ENCODE measurements at places on chromosomes 2 and 18. TPM values are rescaled to one million over a fixed set of nuclear protein-coding genes. Genes with fewer than 3 reads are reported as not detected.
A peak's percentile ranks its signal among the peaks of the same experiment; 100 is the strongest.

The WIPF1 gene
- 33.6 TPM for total RNA-seq

DNA sequence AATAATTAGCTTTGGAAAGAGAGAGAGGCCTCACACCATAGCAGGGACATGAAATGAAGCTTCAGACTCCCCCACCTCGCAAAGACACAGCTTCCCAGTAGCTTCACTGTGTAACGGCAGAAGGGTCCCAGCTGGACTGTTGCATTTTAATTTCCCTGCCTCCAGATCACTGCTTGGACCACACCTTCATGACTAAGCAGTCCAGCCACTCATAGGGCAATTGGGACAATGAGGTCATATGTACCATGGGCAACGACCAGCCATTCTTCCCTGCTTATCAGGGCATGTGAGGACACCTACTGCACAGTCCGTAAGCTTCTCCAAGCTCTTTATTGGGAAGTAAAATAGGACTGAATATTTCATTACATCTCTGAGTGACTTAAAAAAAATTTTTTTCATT lies 183.0 kb downstream of the MREG start:
- no peaks in the 10 kb centered on the region for H3K27me3 ChIP-seq
- H3K4me3 ChIP-seq = no peak overlapping the region
- no peak overlapping the region for H3K27ac ChIP-seq
- peaks cover 15% of the 10 kb centered on the region for H3K4me1 ChIP-seq

GRCh38 chr2:65630643-65631042 lies 198.2 kb upstream of the SPRED2 start:
- no peaks in the 10 kb centered on the region for H3K36me3 ChIP-seq
- no peak overlapping the region for H3K27ac ChIP-seq
- no peaks in the 10 kb centered on the region for H3K27me3 ChIP-seq
- no peak overlapping the region for H3K4me3 ChIP-seq
- DNase-seq = no peak
- no peaks in the 10 kb centered on the region for H3K4me1 ChIP-seq

GRCh38 chr2:221590861-221591365 lies 18.8 kb upstream of the EPHA4 start:
- no peak for DNase-seq
- H3K36me3 ChIP-seq = no peaks in the 10 kb centered on the region
- H3K4me3 ChIP-seq = no peak overlapping the region

The SLC38A11 gene
- 0.83 TPM for total RNA-seq

The MGAT4A gene
- total RNA-seq = 18.7 TPM

The IL1F10 gene
- total RNA-seq = not detected

GRCh38 chr18:34990597-34990996 lies 50.6 kb upstream of the MAPRE2 start:
- H3K27ac ChIP-seq = peak overlapping the region; percentile 24
- H3K4me1 ChIP-seq = peaks cover 9% of the 10 kb centered on the region
- DNase-seq = peak; percentile 66
- no peaks in the 10 kb centered on the region for H3K36me3 ChIP-seq

The PROC gene
- not detected for total RNA-seq

The ANKAR gene
- total RNA-seq = 6.1 TPM

- H3K27me3 ChIP-seq = no peaks in the 10 kb centered on the region
- no peaks in the 10 kb centered on the region for H3K4me1 ChIP-seq
- H3K36me3 ChIP-seq = no peaks in the 10 kb centered on the region
These were observed 183.2 kb upstream of the KYNU start for GRCh38 chr2:142694282-142694681.

The TCF4 gene
- 145 TPM for total RNA-seq

GRCh38 chr18:63040788-63041410 lies 278.7 kb downstream of the BCL2 start:
- H3K36me3 ChIP-seq = no peaks in the 10 kb centered on the region
- H3K4me3 ChIP-seq = no peak overlapping the region
- peaks cover 5% of the 10 kb centered on the region for H3K27me3 ChIP-seq
- DNase-seq = no peak

GRCh38 chr2:208172125-208172524 lies 8.7 kb upstream of the CRYGA start:
- H3K27ac ChIP-seq = no peak overlapping the region
- no peaks in the 10 kb centered on the region for H3K36me3 ChIP-seq
- H3K4me1 ChIP-seq = no peaks in the 10 kb centered on the region
- no peak overlapping the region for H3K4me3 ChIP-seq
- no peak for DNase-seq

DNA sequence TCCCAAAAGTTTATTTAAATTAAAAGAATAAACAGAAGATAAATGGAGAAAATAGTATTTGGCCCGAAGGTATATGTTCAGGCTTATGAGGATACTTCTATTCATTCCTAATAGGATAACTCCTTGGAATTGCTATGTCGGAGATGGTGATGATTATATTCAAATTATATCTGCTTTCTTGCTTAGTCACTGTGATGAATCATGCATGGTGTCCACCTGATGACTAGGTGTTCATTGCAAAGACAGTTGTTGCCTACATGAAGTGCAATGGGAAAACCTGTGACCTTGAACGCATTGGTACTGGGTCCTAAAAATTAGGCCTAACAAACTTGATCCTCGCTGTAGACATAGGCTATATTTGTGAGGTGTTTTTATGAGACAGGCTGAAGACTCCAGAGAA lies 617.3 kb upstream of the ZEB2 start:
- no peak for DNase-seq
- H3K4me3 ChIP-seq = no peak overlapping the region
- no peaks in the 10 kb centered on the region for H3K36me3 ChIP-seq
- H3K27me3 ChIP-seq = no peaks in the 10 kb centered on the region
- no peak overlapping the region for H3K27ac ChIP-seq

GRCh38 chr2:175195012-175195411 lies 13.5 kb upstream of the ATP5MC3 start:
- no peak for DNase-seq
- H3K27me3 ChIP-seq = peaks cover 4% of the 10 kb centered on the region
- H3K4me3 ChIP-seq = no peak overlapping the region
- H3K36me3 ChIP-seq = no peaks in the 10 kb centered on the region

GRCh38 chr18:7559709-7560319 lies 7.3 kb upstream of the PTPRM start:
- no peak overlapping the region for H3K4me3 ChIP-seq
- H3K27ac ChIP-seq = no peak overlapping the region

DNA sequence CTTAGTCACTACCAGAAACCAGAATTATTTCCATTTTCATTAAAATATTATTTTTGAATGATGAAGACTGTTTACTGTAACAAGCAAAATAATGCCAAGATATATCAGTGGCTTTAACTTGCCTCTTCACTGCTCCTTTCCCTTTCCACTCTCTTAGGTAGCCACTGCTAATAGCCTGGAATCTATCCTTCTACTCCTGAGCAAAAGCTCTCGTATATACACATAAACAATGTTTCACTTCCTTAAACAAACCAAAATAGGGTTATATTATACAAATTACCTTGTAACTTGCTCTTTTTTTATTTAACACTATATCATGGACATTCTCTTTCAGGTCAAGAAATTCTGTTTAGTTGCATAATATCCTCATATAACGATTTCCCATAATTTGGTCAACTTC lies 20.8 kb downstream of the IMMT start:
- H3K27me3 ChIP-seq = no peaks in the 10 kb centered on the region
- H3K4me1 ChIP-seq = peaks cover 12% of the 10 kb centered on the region
- no peak overlapping the region for H3K27ac ChIP-seq
- no peak for DNase-seq

The NEU2 gene
- total RNA-seq = not detected

DNA sequence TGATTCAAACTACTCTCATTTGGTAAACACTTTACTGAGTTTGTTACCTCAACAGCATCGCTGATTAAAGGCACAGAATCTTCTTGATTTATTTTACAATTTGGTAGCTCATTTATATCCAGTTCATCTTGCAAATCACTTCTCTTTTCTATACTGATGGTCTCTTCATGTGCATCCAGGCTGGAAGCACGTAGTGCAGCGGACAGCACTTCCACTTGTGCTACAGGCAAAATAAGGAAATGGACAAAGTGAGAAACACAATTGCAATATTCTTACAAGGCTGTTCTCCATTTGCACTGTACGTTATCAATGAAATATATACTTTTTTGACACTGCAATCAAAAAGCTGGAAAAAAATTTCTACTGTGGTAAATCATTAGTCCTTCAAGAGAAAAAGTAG lies 51.0 kb downstream of the PPP4R1 start:
- no peak overlapping the region for H3K4me3 ChIP-seq
- peaks cover 40% of the 10 kb centered on the region for H3K36me3 ChIP-seq
- no peak overlapping the region for H3K27ac ChIP-seq
- H3K4me1 ChIP-seq = peaks cover 21% of the 10 kb centered on the region

GRCh38 chr2:19607931-19608771 lies 249.7 kb upstream of the OSR1 start:
- H3K4me3 ChIP-seq = no peak overlapping the region
- DNase-seq = peak; percentile 24
- H3K27me3 ChIP-seq = no peaks in the 10 kb centered on the region
- no peaks in the 10 kb centered on the region for H3K4me1 ChIP-seq

- H3K27ac ChIP-seq = no peak overlapping the region
- H3K4me1 ChIP-seq = no peaks in the 10 kb centered on the region
- H3K36me3 ChIP-seq = no peaks in the 10 kb centered on the region
- no peaks in the 10 kb centered on the region for H3K27me3 ChIP-seq
- H3K4me3 ChIP-seq = no peak overlapping the region
These were observed 63.7 kb upstream of the PROKR1 start for GRCh38 chr2:68579689-68580088.

GRCh38 chr18:48929941-48930713 lies 20.6 kb downstream of the SMAD7 start:
- H3K36me3 ChIP-seq = no peaks in the 10 kb centered on the region
- peak overlapping the region; percentile 52 for H3K27ac ChIP-seq
- no peak overlapping the region for H3K4me3 ChIP-seq
- H3K4me1 ChIP-seq = peaks cover 95% of the 10 kb centered on the region
- H3K27me3 ChIP-seq = no peaks in the 10 kb centered on the region

GRCh38 chr2:106139238-106139935 lies 54.7 kb downstream of the UXS1 start:
- DNase-seq = no peak
- H3K4me1 ChIP-seq = no peaks in the 10 kb centered on the region
- H3K27me3 ChIP-seq = no peaks in the 10 kb centered on the region
